CD4-positive, alpha-beta T cell treated with Interleukin-4 for 4 hours (primary cell): ENCODE measurements at places on chromosomes 12 and 14.

DNA sequence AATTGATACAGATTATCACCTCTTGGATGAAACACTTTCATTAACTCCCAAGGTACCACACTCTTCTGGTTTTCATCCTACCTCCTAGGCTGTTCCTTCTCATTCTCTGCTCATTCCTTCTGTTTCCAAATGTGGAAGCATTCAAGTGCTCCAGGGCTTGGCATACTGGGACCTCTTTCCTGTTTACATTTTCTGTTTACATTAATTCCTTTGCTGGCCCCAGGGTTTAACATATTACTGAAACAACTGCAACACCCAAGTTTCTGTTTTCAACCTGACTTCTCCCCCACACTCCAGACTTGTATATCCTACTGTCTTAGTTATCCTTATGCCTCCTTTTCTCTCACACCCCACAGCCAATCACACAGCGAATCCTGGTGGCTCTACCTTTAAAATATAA lies 386.3 kb upstream of the GARIN6 start:
- no peak for DNase-seq

DNA sequence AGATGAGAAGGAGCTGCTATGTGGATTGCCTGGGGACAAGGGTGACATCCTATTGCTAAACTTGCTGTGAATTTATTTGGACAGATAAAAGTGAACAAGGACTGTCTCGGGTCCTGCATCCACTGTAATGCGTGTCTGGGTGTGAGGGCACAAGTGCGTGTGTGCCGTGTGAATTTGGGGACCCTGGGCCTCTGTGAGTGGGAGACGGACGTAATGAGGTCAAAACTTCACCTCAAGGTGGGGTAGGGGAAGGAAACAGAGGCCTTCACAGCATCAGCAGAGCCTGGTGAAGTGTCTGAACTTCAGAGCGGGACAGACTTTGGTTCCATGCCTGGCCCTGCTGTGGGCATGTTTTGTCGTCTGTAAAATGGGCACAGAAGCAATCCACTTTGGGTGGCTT lies 14.8 kb downstream of the ASB2 start:
- no peak for DNase-seq

GRCh38 chr12:11836282-11837151 lies 187.0 kb downstream of the ETV6 start:
- peak; percentile 52 for DNase-seq

DNA sequence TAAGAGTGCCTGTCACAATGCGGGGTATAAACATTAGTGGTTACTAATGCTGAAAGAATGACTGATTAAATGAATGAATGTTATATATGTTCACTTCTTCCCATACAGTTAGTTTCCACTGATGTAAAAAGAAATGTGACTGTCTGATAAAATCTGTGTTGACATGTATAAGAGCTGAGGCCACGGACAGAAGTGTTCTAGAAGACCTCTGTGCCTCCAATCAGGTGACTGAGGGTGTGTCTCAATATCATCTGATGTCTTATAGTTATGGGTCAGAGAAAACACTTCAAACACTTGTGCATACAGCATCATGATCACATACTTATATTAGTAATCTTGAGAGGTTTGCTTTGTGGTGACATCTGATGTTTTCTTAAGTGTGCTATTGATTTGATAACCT lies 183.4 kb downstream of the TTC7B start:
- no peak for DNase-seq

- no peak for DNase-seq
These were observed 4.5 kb downstream of the PRPF40B start for GRCh38 chr12:49627752-49628360.
